ENCODE measurements at places on chromosomes 1 and 21.

DNA sequence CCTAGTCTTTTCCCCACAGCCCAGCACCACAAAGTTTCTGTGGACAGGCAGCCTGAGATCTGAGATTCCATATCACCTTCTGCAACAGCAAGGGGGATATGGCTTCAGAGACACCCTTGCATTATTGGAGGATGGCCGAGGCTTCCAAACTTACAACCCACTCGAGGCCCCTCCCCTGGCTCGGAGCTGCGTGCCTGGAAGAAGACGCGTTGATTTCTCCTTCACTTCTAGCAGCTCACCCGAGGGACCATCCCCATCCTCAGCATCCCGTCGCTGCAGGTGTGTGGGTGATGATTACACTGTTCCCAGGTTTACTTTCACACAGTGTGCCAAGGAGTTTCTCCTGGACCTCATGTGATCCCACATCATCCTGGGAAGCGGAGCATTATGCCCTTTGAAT, 277.9 kb downstream of the MATN1 start:
- DNase-seq = no peak

GRCh38 chr1:14390816-14391215, 207.7 kb upstream of the KAZN start:
- no peak for DNase-seq

DNA sequence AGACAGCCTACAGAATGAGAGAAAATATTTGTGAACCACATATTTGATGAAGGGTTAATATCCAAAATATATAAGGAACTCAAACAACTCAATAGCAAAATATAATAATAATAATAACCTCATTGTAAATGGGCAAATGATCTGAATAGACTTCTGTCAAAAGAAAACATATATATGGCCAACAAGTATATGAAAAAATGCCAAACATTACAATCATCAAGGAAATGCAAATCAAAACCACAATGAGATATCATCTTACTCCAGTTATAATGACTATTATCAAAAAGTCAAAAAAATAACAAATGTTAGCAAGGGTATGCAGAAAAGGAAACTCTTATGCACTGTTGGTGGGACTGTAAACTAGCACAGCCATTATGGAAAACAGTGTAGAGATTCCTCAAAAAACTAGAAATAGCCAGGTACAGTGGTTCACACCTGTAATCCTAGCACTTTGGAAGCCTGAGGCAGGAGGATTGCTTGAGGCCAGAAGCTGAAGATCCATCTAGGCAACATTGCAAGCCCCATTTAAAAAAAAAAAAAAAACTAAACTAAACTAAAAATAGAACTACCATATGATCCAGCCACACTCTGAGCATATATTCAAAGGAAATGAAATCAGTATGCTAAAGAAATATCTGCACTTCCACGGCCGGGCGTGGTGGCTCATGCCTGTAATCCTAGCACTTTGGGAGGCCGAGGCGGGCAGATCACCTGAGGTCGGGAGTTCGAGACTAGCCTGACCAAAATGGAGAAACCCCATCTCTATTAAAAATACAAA, 17.3 kb upstream of the TRIM67 start:
- DNase-seq = no peak

- peak; percentile 75 for DNase-seq
Measured at GRCh38 chr1:11337580-11338073, 64.6 kb downstream of the UBIAD1 start.

DNA sequence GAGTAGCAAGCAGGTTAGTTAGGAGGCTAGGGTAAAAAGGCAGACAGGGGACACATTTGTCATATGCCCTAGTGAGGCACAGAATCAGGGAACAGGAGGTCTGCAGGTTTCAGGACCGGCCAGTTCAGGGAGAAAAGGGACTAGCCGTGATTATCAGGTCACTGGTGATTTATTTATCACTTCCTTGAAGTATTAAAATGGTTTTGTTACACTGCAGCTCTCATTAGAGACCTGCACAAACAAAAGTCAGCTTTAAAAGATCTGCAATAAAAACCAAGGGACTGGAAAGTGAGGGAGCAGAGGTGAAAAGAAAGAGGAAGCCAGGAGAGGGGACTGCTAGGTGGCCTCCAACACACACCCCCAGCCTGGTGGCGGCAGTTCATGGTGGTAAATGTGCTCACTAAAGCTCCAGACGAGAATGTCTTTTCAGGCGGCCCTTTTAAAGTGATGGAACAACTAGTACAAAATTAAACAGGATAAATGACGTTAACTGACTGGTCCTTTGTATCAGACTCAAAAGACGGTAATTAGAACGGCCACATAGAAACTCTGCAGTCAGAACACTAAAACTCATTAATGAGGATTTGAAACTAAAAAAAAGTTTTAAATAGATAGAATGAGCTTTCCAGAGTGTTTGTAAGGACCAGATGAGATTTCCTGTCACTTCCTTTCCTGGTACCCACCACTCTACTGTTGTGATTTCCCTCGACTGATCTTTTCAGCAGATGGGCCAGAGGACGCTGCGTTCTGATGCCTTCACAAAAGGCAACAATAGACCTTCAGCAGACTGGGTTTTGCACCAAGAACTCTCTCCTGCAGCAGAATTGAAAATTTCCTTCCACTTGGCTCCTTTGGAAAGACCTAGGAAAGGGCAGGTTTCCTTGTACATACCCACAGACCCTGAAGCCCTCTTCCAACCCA, 136.8 kb downstream of the NTPCR start:
- no peak for DNase-seq

DNA sequence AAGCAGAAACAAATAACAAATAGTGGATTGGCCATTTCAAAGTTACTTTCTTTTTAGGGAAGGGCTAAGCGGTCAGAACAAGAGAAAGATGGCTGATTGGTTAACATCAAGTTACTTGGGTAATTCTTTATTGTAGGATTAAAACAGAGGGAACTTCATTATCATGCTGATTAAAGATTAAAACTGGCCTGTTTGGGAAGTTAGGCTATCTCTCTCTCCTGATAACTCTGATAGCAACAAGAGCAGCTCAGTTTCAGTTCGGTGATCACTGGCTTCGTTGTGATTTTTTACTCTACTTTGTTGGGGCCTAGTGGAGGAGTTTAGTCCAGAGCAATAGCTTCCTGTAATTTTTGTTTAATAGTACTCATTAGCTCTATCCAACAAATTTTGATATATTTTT, 20.5 kb upstream of the COP1 start:
- DNase-seq = no peak

- DNase-seq = no peak
Measured at GRCh38 chr1:94883691-94884090, 43.2 kb downstream of the CNN3 start.

DNA sequence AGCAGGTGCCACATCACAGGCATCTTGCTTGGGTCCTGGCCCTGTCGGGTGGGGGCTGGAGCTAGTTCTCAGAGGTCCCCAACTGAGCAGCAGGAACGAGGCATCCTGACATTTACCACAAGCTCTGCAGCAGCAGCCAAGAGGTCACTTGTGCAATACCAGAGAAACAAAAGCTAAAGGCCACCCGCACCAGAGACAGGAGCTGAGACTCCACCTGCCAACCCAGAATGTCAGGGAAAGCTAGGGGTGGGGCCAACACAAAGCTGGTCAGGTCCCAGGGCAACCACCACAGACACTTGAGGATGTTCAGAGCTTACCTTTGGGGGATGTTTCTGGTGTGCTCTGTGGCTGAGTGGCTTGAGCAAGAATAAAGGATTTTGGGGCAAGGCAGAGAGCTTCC, 13.6 kb upstream of the SYT6 start:
- no peak for DNase-seq

GRCh38 chr1:77385551-77385950, 103.7 kb downstream of the AK5 start:
- no peak for DNase-seq

- DNase-seq = no peak
Measured at GRCh38 chr1:156104861-156105832, 9.4 kb upstream of the LMNA start.

DNA sequence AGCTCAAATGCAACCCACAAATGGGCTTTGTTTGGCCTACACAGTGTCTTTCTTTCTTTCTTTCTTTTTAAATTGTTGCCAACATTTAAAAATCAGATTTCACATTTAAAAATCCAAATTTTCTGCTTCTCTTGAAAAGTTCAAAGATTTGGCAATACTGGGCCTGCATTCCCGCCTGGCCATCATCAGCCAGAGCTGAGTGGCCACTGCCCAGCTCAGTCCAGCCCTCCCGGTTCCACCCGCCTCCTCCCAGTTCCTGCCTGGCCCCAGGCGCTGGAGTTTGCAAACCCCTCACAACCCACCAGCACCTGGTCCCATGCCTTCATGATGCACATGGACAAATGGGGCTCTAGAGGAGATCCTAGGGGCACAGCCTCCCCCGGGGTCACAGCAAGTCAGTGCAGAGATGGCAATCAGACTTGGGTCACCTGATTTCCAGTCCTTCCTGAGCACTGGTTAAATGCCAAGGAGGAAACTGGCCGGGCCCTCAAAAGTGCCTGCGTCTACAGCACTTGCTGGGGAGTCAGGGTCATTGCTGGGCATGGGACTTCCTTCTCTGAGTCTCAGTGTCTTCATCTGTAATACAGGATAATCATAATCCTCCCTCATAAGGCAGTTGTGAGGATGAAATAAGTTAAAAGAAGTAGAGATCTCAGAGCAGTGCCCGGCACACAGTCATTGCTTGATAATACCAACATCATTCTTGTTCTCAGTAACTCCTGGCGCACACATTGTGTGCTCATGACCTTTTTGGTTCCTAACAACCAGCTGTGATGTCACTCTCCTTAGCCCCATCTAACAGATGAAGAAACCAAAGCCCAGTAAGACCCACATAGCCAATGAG, 41.0 kb upstream of the LAPTM5 start:
- no peak for DNase-seq

GRCh38 chr1:223774134-223774814, 61.9 kb downstream of the CAPN2 start:
- no peak for DNase-seq

DNA sequence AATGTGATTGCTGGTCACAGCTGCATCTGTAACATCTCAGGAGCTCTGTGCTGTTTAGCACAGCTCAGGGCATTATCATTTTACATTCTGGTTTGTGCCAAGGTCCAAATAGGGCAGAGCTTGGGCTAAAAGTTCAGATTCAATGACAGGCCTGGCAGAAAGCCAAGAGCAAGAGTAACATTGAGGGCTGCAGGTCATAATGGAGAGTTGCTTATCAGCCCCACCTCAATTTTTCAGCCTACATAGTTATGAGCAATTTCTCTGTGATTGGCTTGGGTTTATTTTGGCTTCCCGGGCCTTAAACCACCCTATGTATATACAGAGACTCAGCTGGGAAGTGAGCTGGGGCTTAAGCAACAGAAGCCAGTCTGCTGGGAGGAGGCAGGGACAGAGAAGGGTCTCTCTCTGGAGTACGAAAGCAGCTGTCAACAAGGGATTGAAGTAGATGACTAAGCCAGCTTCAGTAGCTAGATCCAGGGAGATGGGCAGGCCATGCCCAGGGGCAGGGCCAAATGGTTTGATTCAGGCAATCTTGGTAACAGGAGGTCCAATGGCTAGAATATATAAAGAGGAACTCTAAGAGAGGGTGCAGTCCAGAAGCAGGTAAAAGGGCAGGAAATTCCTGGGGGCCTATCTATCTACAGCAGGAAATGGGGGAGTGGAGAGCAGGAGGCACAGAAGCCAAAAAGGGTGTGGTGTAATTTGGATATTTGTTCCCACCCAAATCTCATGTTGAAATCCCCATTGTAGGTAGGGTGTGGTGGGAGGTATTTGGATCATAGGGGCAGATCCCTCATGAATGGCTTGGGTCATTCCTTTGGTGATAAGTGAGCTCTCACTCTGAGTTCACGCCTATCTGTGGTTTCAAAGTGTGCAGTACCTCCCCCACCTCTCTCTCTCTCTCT, 49.0 kb downstream of the BRINP2 start:
- no peak for DNase-seq

DNA sequence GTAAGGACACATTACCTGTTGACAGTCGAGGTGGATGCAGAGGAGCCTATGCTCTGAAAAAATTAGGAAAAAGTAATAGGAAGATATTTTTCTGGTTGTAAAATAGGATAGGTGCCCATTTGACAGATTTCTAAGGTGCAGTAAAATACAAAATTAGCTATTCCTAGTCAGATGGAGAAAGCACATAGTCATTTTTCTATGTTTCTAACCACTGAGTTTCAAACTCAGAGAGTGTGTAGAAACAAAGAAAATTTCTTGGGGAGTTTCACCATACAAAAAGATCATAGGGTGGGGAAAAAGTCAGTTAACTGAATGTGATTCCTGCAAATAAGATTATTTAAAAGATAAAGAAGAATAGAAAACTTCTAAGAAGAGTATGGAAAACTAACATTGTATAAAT, 666.9 kb downstream of the KCNT2 start:
- no peak for DNase-seq

DNA sequence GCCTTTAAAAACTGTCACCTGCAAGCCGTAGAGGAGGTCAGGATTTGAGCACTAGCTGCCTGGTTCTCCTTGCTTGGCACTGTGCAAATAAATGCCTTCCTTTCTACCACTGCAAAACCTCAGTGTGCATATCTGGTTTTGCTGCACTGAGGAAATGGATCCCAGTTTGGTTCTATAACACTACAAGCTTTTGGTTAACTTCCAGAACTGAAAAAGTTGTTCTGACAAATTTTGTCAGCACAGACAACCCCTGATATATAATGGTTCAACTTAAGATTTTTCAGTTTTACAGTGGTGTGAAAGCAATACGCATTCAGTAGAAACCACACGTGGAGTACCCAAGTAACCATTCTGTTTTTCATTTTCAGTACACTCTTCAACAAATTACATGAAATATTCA, 29.8 kb upstream of the GALNT2 start:
- DNase-seq = no peak

- no peak for DNase-seq
Measured at GRCh38 chr1:214537219-214537618, 14.2 kb downstream of the PTPN14 start.

- DNase-seq = no peak
Measured at GRCh38 chr1:60949154-60949825, 133.1 kb upstream of the NFIA start.

GRCh38 chr1:172120381-172120780, 279.1 kb downstream of the DNM3 start:
- DNase-seq = no peak

DNA sequence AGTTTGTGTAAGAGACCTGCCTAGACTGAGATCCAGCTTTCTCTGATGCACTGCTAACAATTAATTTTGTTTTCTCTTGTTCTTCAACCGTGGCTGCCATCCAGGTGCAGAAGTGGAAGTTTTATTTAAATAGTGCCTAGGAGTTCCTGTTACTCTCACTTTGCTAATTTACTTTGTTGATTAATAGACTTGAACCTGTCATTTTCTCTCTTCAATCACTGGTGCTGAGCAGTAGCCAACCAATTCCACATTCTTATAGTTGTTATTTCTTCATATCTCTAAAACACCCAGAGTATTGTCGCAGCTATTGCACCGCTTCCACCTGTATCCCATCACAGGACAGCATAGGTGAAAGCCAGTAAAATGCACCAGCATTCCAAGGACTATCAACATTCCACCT, 157.2 kb downstream of the PDE4B start:
- no peak for DNase-seq

- no peak for DNase-seq
Measured at GRCh38 chr1:181514298-181515290, 31.3 kb downstream of the CACNA1E start.

- no peak for DNase-seq
Measured at GRCh38 chr1:161999301-162000052, 24.2 kb downstream of the OLFML2B start.
